ENCODE measurements at places on chromosomes 6 and 20.

DNA sequence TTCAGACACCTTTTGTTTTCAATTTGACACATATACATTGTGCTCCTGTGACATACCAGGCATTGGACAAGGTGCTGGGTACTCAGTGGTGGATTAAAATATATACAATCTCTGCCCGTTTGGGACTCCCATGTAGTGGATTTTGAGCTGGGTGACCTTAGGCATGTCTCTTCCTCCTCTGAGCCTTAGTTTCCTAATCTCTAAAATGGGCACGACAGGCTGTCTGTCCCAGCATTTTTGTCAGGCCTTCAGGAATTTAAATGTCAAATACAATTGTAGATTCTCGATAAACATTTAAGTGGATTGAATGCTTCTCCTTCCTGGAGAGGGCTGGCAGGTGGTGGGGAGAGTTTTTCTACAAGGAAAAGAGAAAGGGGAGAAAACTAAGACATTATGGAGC lies 22.6 kb downstream of the CDH22 start:
- no peak for DNase-seq

DNA sequence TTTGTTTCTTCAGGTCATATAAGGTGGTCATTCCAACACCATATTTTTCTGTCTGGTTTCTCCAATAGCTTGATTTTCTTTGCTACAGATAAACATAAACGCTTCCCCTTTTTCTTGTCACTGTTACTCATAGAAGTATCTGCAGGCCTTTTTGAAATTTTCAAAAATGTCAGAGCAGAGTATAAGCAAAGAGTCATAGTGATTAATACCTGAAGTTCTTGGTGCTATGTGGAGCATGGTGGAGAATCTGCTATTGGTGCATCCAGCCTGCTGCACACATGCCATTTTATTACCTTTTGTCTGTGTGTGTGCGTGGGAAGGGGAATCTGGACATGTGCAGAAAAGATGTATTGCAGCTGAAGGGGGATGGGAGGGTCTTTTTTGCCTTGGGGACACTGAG lies 19.7 kb downstream of the STX11 start:
- no peak for DNase-seq

- no peak for DNase-seq
Measured at GRCh38 chr6:106800379-106800778, 171.0 kb downstream of the QRSL1 start.

GRCh38 chr6:79632580-79632979 lies 1.5 kb downstream of the SH3BGRL2 start:
- DNase-seq = no peak

DNA sequence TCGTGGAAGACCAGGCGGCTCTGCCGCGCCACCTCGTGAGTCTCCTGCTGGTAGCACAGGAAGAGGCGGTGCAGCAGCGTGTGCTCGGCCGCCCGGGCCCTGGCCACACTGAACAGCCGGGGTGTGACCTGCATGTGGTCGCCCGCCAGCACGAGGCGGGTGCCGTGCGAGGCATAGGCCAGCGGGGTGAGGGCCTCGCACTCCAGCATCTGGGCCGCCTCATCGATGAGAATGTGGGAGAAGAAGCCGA lies 7.0 kb downstream of the HELZ2 start:
- no peak for DNase-seq

DNA sequence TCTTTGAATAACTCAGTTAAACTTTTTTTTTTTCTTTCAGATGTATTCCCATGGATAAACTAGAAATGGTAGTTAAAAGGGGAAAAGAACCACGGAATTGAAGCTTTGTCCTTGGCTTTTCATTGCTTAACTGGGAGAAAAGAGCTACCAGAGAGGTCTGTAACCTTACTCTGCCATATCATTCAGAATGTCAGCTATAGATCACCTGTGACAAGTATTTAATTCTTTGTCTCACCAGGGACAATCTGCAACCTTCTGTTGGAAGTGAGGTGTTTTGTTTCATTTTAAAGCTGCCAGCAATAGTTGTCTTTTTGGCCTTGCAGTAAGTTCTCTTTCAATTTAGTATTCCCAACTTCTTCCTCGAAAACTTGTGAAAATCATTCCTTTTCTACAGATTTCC lies 618.4 kb downstream of the FRK start:
- no peak for DNase-seq

DNA sequence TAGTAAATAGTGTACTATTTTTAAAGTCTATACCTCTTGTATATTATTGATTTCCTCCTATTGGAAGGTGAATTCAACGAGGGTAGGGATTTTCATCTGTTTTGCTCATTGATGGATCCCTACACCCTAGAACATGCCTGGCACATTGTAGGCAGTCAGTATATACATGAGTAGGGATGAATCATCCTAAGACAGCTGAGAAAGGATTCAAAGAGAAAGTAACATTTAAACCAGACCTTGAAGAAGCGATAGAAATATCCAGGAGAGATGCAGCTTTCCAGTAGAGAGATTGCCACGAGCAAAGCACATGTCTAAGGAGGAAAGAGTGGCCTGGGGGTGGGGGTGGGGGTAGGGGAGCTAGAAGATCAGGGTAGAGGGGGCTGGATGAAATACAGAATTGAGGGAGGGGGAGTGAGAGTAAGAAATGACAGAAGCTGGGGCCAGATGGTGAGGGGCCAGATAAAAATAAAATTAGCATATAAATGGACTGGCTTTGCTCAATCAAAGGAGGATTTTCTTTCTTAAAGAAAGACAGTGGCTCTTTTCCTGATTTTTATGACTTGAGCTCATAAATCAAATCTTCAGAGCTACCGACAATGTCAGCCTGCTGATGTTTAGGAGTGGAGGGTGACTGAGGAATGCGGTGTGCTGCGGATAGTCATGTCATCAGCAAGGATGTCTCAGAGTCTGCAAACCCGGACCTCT lies 168.2 kb downstream of the SAMD5 start:
- DNase-seq = no peak

DNA sequence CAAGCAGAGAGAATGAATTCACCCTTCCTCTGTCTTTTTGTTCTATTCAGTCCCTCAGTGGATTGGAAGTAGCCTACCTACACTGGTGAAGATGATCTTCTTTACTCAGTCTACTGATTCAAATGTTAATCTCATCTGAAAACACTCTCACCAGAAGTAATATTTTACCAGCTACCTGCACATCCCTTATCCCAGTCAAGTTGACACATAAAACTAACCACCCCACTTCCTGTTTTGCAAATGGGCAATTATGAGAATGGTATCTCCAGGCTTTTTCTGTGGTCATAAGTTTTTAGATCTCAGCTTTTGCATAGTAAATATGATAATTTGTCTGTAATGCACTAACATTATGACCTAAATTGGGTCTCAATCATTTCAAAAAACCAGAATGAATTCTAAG lies 228.8 kb upstream of the ECI2 start:
- no peak for DNase-seq

- DNase-seq = no peak
Measured at GRCh38 chr6:1820714-1821113, 211.0 kb downstream of the FOXC1 start.

DNA sequence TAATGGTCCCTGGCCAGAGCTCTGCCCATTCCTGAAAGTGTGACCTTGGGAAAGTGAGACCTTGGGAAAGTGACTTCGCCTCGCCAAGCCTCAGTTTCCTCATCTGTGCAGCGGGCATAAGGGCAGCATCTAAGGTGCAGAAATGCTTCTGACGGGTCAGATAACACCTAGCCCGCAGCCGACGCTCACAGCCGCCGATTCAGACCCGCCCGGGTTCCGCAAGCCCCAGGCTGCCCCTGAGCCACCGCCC lies 486 bp downstream of the FKBP1A start:
- no peak for DNase-seq

- peak; percentile 43 for DNase-seq
Measured at GRCh38 chr6:52995913-52996645, 995 bp upstream of the GSTA4 start.

DNA sequence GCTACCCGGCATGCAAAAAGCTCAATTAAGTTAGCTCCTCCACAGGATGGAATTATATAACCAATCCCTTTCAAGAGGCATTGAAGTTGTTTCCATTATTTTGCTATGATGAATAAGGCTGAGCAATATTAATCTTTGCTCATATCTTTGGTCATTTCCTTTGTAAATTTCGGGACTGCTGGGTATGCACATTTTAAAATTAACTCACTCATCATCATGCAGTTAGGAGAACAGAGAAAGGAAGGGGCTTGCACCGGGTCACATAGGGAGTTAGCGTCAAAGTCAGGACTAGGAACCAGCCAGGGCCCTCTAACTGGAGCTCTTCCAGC lies 430 bp upstream of the FAM110A start:
- DNase-seq = no peak

DNA sequence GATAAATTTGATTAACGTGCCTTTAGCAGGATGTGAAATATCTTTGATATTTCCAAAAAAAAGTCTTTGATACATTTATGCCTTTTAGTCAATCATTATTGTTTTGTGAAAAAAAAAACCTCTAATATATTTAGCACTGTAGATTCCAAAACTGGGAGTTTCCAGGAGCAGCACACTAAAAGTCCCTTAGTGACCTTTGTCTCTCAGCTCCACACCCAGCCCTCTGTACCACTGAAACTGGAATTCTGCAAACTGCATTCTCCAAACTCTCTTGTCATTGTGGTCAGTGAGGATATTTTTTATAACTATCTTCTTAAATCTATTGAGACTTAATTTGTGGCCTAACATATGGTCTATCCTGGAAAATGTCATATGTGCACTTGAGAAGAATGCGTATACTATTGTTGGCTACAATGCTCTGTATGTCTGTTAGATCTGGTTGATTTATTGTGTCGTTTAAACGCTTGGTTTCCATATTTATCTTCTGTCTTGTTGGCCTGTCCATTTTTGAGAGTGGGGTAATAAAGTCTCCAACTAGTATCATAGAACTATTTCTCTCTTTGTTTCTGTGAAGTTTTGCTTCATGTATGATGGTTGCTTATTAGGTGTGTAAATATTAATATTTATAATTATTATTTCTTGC lies 73.2 kb upstream of the CNKSR3 start:
- no peak for DNase-seq

GRCh38 chr6:14638435-14638905 lies 520.9 kb downstream of the CD83 start:
- no peak for DNase-seq

GRCh38 chr6:108746366-108746765 lies 101.9 kb upstream of the ARMC2 start:
- DNase-seq = no peak

GRCh38 chr6:122495612-122496011 lies 24.0 kb upstream of the SERINC1 start:
- no peak for DNase-seq

DNA sequence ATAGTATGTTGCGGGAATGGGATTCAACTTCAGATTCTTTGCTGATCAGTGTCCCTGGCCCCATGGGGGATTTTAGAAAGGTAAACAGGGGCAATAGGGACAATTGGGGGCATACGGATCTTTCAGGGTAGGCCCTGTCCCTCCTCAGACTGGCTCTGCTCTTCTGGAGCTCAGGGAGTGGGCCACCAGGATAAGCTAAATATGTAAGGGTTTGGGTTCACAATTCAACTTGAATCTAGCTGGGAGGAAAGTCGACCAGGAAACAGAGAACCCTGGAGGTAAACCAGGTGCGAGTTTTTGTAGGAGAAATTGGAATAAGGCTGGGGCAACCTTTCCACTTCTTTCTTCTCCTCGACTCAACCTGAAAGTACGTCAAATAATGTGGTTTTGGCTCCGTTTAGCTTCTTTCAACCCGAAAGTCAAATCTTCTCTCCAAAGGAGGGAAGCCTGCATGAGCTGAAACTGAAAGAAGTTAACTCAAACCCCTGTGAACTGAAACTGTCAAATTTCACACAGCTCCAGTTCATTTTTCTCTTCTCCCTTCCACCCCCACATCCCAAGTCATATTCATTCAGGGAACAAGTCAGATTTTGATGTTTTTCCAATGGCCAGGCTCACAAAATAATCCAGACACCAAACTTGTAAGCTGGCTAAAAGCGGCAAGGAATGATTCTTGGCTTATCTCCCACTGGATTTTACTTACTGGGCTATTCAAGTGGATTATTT lies 278.2 kb downstream of the CLIC5 start:
- no peak for DNase-seq
